Fibroblast of skin of right biceps (primary cell): ENCODE measurements at places on chromosomes 16 and 17.

DNA sequence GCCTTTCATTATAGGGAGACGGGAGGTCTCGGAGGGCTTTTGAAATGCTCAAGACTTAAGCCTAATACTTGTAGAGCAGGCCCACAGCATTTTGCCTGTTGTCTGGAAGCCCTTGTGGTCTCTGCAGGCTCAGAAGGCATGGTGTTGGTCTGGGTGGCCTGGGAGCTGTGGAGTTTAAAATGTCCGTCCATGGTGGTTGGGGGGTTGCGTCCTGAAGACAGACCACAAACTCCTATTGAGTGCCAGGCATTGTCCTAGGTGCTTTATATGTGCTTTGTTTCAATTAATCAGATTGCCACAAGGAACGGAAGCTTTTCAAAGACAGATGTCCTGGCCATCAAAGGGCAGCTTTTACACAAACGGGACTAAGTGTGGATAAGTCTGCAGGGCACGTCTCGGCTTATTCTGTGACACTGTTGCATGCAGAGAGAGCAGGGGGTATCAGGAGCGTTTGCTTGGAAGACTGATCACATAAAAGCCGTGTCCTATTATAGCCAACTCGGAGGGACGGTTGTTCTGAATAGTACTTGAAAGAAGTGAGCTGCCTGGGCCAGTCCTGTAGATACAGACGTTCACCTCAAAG, 7.8 kb downstream of the NTN1 start:
- DNase-seq: no peak

GRCh38 chr17:31596382-31597323, 205.2 kb downstream of the RAB11FIP4 start:
- peak; percentile 99 for DNase-seq

- no peak for DNase-seq
Observed at GRCh38 chr17:8829036-8829941, 30.1 kb upstream of the MFSD6L start.

DNA sequence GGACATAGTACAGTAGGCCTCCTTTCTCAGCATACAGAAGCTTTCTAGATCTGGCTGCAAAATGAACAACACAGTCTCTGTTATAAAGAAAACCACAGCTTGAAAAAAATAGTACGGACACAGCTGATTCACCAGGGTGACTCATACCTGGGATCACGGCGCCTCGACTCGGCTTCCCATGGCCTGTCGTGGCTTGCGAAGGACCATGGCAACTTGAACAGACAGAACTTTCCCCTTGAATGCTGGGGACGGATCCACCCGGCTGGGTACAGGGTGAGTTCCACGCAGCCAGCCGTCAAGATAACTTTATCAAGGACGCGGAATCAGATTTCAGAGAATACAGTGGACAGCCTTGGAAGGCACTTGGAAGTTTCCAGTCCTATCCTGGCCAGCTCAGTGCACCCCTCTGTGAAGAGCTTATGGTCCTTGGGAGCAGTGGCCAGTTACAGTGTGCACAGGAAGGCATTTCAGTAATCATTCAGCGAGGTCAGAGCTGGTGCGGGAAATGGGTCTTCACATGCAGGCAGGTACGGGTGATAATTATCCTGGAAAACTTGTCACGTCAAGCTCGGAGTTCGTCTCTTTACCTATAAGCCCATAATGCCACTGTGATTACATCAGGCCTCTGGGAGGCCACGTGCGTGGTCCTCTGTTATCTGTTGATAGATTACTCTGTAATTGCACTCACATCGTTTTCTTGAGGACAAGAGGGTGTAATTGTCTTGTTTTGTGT, 57.9 kb upstream of the MAF start:
- DNase-seq: peak; percentile 85

DNA sequence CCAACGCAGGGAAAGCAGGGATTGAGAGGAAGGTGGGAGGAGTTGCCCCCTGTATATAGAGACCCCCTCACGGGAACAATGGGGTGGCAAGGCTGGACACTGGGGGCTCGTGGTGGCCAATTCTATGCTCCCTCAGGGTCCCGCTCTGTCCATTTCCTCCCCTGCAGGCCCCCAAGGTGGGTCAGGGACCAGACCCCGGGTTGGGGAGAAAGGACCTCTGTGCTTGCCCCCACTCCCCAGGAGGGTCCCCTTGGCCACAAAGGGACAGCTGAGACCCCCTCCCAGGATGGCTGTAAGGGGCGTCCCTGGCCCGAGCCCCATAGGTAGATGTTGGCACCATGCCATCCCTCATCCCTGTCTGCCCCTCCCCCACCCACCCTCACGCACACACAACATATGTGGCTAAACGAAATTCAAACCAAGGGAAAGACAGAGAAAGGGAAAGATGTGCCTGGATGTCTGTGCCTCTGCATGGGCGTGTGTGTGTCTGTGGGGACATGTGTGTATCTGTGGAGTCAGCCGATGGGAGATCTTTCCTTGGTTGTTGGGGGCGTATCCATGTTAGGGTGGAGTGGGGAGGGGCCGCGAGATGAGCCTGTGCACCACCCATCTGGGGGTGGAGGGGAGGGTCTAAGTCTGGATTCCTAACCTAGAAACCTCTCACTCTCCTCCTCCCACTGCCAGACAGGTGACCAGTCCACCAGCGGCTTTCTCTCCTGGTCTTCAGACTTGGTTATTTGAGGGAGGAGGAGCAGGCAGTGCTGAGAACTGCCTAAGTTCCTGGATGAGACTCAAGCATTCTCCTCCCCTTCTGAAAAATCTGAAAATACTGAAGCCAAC, 642 bp upstream of the NEUROD2 start:
- no peak for DNase-seq

GRCh38 chr16:88365244-88365865, 17.4 kb upstream of the ZNF469 start:
- no peak for DNase-seq

GRCh38 chr17:1480747-1481465, 11.6 kb downstream of the MYO1C start:
- DNase-seq: no peak

DNA sequence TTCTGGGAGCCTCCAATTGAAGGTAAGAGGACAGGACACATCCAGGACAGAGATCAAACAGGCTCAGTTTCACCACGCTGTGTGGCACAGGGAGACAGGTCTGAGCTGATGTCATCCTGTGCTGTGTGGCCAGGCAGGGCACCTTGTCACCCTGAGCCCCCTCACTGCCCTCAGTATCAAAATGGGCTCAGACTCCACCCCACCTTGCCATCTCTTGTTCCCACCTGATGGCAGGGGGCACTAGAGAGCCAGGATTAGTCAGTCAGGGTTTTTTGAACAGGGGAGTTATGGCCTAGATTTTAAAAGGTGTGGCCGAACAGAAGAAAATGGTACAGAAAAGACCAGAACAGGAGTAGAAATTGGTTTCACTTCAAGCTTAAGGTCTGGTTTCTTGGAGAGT, 2.6 kb downstream of the KAT2A start:
- DNase-seq: no peak

DNA sequence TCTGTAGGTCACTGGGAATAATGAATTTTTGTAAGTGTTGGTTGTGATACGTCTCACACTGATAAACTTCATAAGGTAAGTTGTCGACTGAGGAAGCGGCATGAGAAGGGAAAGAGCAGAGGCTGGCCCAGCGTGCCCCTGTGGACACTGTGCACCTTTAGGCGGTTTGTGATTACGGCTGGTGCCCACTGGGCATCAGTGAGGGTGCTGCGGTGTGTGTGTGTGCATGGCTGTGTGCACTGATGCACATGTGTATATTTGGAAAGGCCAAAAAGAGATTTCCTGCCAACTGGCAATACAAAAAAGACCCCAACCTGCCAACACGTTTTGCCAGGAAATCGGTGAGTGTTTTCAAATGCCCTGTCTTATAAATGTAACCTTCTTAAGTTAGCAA, 11.9 kb downstream of the IRF8 start:
- DNase-seq: no peak

GRCh38 chr16:89506113-89506504, 2.1 kb upstream of the SPG7 start:
- DNase-seq: no peak

- peak; percentile 48 for DNase-seq
Observed at GRCh38 chr17:10745231-10745630, 15.4 kb upstream of the TMEM220 start.

DNA sequence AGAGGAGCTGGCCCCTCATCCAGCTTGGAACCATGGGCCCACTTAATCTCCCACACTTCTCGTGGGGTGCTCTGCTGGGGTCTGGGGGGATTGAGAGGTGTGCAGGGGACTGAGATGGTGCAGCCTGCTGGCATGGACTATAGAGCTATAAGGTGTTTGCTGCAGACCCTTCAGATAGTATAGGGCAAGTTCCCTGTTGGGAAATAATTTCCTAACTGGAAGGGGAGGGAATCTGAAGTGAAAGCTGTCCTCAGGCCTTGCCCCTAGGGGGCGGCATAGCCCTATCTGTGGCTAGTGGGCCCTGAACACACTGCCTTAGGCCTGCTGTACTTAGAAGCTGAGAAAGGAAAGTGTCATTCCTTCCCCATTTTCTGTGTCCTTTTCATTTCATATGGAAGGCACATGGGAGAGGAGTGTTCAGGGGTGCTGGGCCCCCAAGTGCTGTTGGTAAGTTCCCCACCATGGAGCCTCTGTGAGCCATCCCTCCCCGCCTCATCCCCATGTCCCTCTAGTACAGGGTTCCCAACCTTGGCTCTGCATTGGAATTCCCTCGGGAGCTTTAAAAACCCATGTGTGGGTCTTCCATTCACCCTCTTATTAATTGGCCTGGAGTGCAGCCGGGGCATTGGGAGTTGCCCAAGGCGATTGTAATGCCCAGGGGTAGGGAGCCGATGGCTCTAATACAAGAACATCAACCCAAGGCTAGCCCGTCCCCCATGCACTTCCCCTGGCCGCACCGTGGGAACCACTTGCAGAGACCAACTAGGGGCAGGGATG, 19.7 kb downstream of the GOSR2 start:
- peak; percentile 68 for DNase-seq

- DNase-seq: no peak
Observed at GRCh38 chr17:18262641-18263040, 2.2 kb downstream of the MIEF2 start.

GRCh38 chr16:59604354-59604753, 870.2 kb upstream of the GOT2 start:
- peak; percentile 49 for DNase-seq

GRCh38 chr16:66551348-66551759, 1.0 kb upstream of the CKLF start:
- DNase-seq: peak; percentile 44

- no peak for DNase-seq
Observed at GRCh38 chr17:50057521-50057991, 1.6 kb downstream of the ITGA3 start.

DNA sequence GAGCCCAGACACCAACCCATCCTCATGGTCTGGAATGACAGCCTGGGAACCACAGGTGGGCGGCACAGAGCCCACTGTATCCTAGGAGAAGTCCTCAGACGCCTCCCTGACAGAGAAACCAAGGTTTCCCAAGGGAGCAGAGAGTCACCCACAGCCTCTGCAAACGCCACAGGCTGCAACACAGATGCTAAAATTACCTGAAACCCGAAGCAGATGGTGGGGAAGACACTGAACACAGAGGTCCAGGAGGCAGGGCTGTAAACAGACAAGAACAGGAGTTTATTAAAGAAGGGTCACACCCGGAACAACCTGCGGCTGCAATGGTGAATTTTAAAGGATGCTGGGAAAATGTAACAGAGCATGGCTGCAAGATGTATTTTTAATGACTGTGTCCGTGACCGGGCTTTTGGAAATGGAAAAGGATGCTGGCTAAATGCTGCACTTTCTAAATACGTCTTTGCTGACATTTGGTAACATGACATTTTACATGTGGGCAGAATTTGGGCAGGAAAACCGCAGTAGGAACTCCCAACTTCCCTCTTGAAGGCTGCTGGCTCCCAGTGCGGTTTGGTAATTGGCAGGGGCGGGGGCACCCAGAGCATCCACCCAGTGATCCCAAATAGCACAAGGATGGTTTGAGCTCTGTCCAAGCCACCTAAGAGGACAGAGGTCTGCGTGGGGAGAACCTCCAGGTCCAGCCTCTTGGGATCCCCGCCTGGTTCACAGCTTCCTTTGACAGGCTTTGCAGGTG, 13.1 kb downstream of the SLC38A8 start:
- DNase-seq: no peak

DNA sequence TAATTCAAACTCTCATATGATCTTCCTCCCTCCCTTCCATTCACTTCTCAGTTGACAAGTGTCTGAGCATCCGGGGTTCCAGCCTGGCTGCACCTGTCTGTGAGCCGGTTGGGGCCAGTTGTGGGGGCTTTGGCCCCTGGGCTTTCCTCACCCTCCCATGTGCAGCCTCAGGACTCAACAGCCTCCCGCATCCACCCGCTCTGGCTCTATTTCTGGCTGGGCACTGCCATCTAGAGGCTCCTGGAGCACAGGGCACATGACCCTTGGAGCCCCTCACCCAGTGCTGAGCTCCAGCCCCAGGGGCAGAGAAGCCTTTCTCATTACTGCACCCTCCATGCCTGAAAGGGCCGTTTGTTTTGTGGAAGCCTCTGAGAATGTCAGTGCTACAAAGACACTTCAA, 43.3 kb downstream of the HAPSTR1 start:
- peak; percentile 62 for DNase-seq

DNA sequence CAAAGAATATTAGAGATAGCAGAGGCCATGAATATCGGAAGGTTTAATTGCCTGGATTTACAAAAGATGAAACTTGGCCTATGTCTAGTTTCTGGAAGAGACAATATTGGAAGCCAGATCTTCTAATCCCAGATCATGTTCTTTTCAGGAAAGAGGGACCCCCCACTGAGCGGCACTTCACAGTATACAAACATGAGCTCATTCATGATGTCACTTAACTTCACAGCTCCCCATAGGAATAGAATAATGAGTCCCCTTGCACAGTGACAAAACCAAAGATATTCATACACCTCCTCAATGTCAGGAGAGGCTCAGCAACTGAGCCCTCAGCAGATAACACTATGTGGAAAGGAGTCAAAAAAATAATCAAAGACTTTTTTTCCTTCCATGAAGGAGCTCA, 147.5 kb downstream of the CDH11 start:
- DNase-seq: peak; percentile 31

DNA sequence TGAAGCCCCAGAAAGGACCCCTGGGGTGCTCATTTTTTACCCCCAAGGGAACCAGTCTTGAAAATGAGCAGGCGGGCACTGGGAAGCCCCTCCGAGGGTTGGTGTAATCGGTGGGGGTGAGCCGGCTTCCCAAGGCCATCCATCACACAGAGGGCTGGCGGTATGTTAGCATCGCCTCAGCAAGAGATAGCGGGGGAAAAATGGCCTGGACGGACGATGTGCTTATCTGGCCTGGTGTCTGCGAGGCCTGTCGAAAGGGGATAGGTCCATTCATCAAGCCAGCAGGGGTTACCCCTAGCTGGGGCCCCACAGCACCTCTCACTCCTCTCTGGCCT, 188.9 kb downstream of the IRF8 start:
- no peak for DNase-seq
